Spinal cord (tissue), 10 donors: ENCODE measurements at places on chromosomes 6 and 20. TPM values are rescaled to one million over a fixed set of nuclear protein-coding genes. Genes with fewer than 3 reads are reported as not detected.

Gene FOXA2
- not detected for total RNA-seq

Gene MRS2
- total RNA-seq = 20.7 TPM

Gene TMEM217
- total RNA-seq = 1.4 TPM

Gene MYH7B
- 1.6 TPM for total RNA-seq

Gene SOX4
- total RNA-seq = 41.8 TPM

Gene TFAP2D
- total RNA-seq = not detected

Gene C2
- 8.4 TPM for total RNA-seq

Gene TAF4
- 7.2 TPM for total RNA-seq

Gene MAP3K4
- 48.1 TPM for total RNA-seq

Gene CNBD2
- 3.2 TPM for total RNA-seq

Gene BMP5
- total RNA-seq = 34.5 TPM

Gene BHLHE23
- total RNA-seq = not detected

Gene PLCB1
- total RNA-seq = 42.9 TPM

Gene KCNK15
- total RNA-seq = 0.55 TPM

Gene TFAP2C
- total RNA-seq = 1.0 TPM

Gene HDGFL1
- not detected for total RNA-seq

Gene HLA-C
- total RNA-seq = 66.1 TPM

Gene C20orf173
- not detected for total RNA-seq

Gene WDR27
- total RNA-seq = 29.5 TPM

Gene SLC17A9
- total RNA-seq = 1.7 TPM

Gene DYNLT2
- 4.7 TPM for total RNA-seq

Gene NEU1
- total RNA-seq = 47.5 TPM

Gene GRM1
- 12.2 TPM for total RNA-seq

Gene IER3
- total RNA-seq = 23.9 TPM

Gene POM121L2
- total RNA-seq = not detected

Gene SNAP91
- total RNA-seq = 33.8 TPM

Gene SFTA2
- not detected for total RNA-seq

Gene ID4
- total RNA-seq = 109 TPM

Gene KIFC1
- 12.9 TPM for total RNA-seq

Gene PSORS1C1
- total RNA-seq = not detected

Gene OTOR
- total RNA-seq = 15.7 TPM

Gene VSX1
- 0.59 TPM for total RNA-seq

Gene HLA-DRB1
- 61.3 TPM for total RNA-seq

Gene RNF144B
- 12.0 TPM for total RNA-seq

Gene CPNE1
- 65.1 TPM for total RNA-seq

Gene HSPA12B
- 14.8 TPM for total RNA-seq

Gene DHX35
- 14.8 TPM for total RNA-seq

Gene ANKEF1
- total RNA-seq = 2.8 TPM

Gene MCHR2
- total RNA-seq = 0.20 TPM

Gene LY6G5C
- total RNA-seq = 0.40 TPM

Gene MRAP2
- 17.3 TPM for total RNA-seq

Gene TPMT
- total RNA-seq = 17.9 TPM

Gene SLPI
- 15.5 TPM for total RNA-seq

Gene TBC1D20
- total RNA-seq = 29.4 TPM

Gene C20orf141
- total RNA-seq = not detected

Gene MAFB
- 7.9 TPM for total RNA-seq

Gene SLC26A8
- 0.77 TPM for total RNA-seq

Gene BPI
- total RNA-seq = 8.7 TPM

Gene SPTLC3
- total RNA-seq = 29.3 TPM

Gene PRKN
- total RNA-seq = 7.9 TPM

Gene TNXB
- 53.9 TPM for total RNA-seq

Gene EYA4
- 2.3 TPM for total RNA-seq

Gene OR2H1
- not detected for total RNA-seq

Gene SUMO4
- 5.8 TPM for total RNA-seq
